NAMALWA (cell line): ENCODE measurements at places on chromosomes 11 and 22.

DNA sequence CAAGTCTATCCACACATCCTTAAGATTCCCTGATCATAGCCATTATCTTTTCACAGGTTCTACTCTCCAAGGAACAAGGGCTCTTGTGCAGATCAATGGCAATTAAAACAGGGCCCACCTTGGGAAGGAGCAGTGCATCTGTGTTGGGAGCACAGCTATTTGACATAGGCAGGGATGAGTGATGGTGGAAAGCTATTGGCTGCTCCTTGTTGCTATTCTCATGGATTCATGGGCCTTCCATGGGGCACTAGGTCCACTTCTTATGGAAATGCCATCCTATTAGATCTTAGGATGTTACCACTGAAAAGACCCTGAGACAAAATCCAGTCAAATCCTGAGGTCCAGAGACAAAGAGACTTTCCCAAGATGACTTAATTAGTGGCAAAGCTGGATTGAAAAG, 148.6 kb upstream of the MTNR1B start:
- DNase-seq: no peak

DNA sequence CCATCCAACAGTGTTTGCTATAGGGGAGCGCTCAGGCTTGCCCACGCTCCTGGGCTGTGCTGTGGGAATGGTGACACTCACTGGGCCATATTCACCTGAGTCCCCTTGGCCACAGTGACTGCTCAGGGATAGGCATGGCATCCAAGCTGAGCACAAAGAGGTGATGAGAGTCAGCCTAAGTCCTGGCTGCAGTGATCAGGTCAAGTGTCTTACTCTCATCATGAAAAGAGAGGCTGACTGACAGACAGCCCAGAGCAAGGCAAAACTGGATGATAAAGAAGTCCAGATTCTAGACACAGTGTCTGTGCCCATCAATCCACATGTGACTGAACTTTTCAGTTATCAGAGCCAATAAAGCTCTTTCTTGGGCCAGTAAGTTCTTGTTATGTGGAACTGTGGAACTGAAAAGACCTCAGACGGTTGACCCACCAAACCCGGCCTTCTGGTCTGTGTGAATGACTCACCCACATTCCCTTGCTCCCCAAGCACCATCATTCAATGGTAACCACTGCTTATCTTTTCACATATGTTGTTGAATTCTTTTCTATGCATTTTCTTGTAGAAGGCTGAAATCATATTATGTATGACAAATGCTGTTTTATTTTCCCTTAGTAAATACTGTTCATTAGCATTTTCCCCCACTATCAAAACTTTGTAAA, 43.2 kb upstream of the YPEL1 start:
- no peak for DNase-seq

DNA sequence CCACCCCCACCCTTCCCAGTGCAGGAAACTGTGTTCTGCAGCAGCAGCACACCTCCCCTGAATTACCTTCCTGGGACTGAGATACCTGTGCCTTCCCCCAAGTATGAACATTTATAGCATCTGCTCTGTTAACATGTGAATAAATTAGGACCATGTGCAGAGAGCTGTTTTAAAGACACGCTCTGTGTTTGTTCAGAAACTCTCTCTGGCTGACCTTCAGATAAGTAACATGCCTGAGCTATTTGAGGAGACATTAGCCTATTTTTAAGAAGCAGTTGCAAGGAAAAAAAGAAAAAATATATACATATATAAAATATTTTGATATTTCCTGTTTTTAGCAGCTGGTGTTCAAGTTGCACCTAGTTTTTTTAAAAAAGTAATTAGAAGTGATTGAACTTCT, 5.4 kb downstream of the NAV2 start:
- no peak for DNase-seq

GRCh38 chr11:32438346-32438865, 3.1 kb upstream of the WT1 start:
- DNase-seq: no peak

- DNase-seq: no peak
Measured at GRCh38 chr11:126564566-126564965, 209.1 kb downstream of the ST3GAL4 start.

GRCh38 chr11:23725752-23726151, 771.1 kb upstream of the LUZP2 start:
- DNase-seq: no peak

- DNase-seq: no peak
Measured at GRCh38 chr11:5550440-5551095, 2.2 kb upstream of the OR52H1 start.

- DNase-seq: peak; percentile 93
Measured at GRCh38 chr22:22030493-22031182, 48.1 kb upstream of the TOP3B start.

GRCh38 chr11:47187723-47188122, 1.5 kb upstream of the PACSIN3 start:
- DNase-seq: no peak

- DNase-seq: no peak
Measured at GRCh38 chr11:80116796-80117195, 676.0 kb upstream of the TENM4 start.

- DNase-seq: peak; percentile 31
Measured at GRCh38 chr11:63639199-63639832, 25.1 kb upstream of the PLAAT3 start.

- no peak for DNase-seq
Measured at GRCh38 chr11:12949453-12949852, 59.7 kb upstream of the RASSF10 start.

DNA sequence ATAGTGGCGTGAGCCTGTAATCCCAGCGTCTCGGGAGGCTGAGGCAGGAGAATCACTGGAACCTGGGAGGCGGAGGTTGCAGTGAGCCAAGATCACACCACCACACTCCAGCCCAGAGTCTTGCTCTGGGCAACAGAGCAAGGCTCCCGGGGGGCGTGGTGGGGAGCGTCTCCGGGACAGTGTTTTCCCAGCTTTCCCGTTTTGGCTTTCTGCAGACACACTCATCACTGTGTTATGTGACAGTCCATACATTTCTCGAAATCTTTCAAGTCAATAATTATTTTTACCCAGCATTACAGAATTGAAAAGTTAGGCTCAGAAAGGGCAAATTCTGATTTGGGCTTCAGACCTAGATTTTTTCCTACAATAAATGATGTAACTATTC, 31.7 kb downstream of the NEAT1 start:
- no peak for DNase-seq

DNA sequence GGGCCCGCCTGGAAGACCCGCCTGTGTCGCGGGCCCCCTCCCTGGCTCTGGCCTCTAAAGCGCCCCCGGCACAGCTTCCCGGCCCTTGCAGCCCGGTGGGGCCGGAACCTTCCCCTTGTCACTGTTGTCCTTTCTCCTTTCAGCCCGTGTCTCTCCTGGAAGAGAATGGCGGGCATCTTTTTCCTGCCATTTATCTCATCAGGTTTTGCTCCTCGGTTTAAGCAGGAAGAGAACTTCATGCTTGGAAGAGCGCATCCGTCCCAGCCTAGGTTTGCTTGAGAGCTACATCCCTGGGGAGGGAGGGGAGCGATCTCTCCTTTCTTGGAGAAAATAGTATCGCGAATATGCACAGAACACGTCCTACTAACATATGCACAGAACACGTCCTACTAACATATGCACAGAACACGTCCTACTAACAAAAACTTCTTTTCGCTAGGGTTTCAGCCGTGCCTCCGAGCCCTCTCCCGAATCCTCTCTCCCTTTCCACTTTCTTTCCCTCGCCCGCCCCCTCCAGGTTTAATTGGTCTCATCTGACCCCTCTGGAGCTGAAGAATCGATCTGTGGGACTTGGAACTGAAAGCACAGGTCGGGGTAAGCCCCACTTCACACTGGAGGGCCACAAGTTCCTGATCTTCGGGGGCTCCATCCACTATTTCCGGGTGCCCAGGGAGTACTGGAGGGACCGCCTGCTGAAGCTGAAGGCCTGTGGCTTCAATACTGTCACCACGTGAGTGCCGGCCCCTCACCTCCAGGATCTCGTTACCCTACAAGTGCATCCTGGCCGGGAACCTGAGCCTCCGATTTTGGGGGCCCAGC, 1.2 kb downstream of the GLB1L3 start:
- no peak for DNase-seq

GRCh38 chr11:9462172-9462799, 1.5 kb downstream of the ZNF143 start:
- DNase-seq: no peak

DNA sequence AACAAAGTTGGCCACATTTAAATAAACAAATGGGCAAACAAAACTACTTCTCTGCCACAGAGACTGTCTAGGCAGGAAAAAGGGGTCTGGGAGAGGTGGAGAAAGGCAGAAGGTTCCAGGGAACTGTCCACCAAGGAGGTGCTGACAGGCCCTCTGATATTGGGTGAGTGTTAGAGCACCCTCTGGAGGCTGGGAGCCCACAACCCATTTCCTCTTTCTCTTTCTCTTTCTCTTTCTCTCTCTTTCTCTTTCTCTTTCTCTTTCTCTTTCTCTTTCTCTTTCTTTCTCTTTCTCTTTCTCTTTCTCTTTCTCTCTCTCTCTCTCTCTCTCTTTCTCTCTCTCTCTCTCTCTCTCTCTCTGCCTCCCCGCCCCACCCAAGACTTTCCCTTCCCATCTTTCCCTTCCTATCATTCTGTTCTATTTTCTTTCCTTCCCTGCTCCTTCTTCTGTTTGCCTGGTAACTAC, 912.8 kb downstream of the DLG2 start:
- peak; percentile 84 for DNase-seq

DNA sequence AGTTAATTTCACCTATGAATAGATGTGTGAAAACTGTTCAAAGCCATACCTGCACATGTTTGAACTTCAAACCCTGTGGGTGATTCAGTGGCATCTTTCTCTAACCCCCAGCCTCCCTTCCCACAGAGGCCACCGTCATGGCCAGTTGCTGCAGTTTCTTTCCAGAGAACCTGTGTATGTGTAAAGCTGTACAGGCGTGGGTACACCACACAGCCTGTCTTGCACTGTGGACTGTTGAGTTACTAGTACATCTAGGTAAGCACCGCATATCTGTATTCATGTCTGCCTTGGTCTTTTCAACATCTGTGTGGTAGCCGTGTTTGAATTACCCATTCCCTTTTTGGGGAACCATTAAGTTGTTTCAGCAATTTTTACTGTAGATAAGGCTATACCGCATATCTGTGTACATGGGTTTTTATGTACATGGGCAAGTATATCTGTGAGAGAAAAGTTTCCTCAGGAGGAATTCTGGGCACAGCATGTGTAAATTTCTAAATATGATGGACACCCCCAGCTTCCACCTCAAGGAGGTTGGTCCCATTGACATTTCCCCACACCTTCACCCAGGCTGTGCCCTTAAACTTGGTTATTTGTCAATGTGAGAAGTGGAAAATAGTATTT, 13.9 kb downstream of the NEAT1 start:
- no peak for DNase-seq

- no peak for DNase-seq
Measured at GRCh38 chr11:468036-468435, 18.0 kb downstream of the PTDSS2 start.

DNA sequence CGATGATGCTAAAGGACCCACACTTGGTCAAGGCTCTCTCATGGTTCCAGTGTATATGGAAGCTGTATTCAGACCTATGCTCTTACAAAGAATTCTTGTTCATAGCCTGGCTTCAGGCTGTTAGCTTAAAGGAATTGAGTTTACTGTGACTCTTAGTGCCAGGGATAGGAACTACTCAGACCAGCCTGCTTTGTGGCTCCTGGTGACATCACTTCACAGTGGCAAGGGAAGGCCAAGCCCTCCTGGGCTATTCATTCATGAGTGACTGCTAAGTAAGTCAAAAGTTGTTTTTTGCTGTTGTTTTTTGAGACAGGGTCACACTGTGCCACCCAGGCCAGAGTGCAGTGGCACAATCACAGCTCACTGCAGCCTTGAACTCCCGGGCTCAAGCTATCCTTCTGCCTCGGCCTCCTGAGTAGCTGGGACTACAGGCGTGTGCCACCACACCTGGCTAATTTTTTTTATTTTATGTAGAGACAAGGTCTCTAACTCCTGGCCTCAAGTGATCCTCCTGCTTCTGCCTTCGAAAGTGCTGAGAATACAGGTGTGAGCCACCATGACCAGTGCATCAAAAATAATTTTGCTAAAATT, 9.6 kb downstream of the ART5 start:
- DNase-seq: no peak

- no peak for DNase-seq
Measured at GRCh38 chr11:79667380-79667779, 226.6 kb upstream of the TENM4 start.

DNA sequence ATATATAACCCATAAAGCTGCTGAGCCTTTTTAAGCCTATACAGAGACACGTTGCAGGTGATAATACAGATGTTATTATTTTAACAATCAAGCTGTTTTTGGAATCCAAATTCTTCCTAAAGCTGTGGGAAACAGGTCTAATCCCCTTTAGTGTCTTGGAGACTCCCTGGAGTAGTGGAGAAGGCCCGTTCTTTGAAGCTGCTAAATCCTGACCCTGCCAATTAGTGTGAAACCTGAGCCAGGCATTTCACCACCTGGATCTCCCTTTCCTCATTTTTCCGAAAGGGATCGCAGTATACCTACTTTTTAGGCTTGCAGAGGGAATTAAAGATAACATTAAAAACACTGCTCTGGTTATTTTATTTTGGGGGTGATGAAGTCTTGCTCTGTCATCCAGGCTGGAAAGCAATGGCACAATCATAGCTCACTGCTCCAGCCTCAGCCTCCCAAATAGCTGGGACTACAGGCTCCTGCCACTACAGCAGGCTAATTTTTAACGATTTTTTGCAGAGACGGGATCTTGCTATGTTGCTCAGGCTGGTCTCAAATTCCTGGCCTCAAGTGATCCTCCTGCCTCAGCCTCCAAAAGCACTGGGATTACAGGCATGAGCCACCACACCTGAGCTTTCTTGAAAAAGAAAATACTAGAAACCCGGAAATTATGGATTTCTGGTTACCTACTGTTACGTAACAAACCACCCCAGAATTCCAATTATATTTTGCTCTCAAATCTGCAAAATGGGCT, 1.7 kb upstream of the EIF4ENIF1 start:
- no peak for DNase-seq

DNA sequence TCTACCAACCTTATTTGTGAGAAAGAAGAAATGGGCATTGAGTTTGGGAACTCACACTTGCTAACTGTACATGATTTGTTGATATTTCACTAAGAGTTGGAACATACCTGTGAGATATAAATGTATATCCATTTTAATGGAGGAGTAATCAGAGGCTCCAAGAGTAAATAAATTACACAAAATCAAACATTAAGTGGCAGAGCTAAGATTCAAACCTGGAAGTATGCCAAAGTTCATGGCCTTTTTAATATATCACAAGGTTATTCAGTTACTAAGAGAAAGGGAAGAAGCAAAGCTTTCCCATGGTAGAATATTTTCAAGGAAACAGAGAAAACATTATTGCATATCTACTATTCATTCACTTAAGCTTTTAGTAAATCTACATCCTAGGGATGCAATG, 1641.1 kb downstream of the FAM181B start:
- no peak for DNase-seq

GRCh38 chr11:113778111-113778910, 1.3 kb upstream of the CLDN25 start:
- no peak for DNase-seq

- DNase-seq: peak; percentile 68
Measured at GRCh38 chr11:19311308-19312030, 70.7 kb upstream of the E2F8 start.
